Epithelial cell of proximal tubule (primary cell): ENCODE measurements at places on chromosomes 5 and 9. TPM values are rescaled to one million over a fixed set of nuclear protein-coding genes. Genes with fewer than 3 reads are reported as not detected.

Gene DNAJC21
- total RNA-seq: 24.7 and 27.2 TPM in 2 replicates

Gene LCN1
- not detected in 2 replicates for total RNA-seq

Gene CD72
- total RNA-seq: 0.51 and 1.2 TPM in 2 replicates

Gene ADGRD2
- total RNA-seq: not detected in 2 replicates

Gene UCK1
- 22.4 and 32.5 TPM in 2 replicates for total RNA-seq

Gene SLC1A3
- 1.3 and 1.7 TPM in 2 replicates for total RNA-seq
